ENCODE measurements at places on chromosomes 6 and 20.

GRCh38 chr6:82954356-82954755 lies 111.3 kb downstream of the UBE3D start:
- no peak for DNase-seq

- DNase-seq: no peak
Observed at GRCh38 chr6:156183678-156184077, 593.5 kb upstream of the ARID1B start.

- no peak for DNase-seq
Observed at GRCh38 chr6:73348550-73349204, 5.4 kb downstream of the DPPA5 start.

DNA sequence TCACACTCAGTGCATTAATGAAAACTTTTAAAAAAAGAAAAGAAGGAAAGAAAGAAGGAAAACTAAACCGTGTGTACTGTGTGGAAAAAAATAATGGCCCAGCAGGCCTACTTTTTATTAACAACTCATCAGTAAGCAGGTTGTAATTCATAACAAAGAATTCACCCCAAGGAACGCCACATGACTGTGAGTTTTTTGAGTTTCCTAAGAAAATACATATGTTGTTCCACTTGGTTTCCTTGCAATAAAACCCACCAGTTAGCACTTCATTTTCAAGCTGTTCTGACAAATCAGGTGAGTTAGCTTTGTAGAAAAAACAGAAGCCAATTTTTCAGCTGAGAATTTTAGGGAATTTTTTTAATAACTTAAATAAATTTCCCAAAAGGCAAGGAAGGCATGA lies 259.3 kb upstream of the TBX18 start:
- no peak for DNase-seq

GRCh38 chr6:68976260-68976659 lies 341.2 kb downstream of the ADGRB3 start:
- DNase-seq: no peak

GRCh38 chr20:45325371-45325770 lies 17.3 kb upstream of the MATN4 start:
- DNase-seq: no peak

GRCh38 chr6:43916924-43917877 lies 147.2 kb downstream of the VEGFA start:
- peak; percentile 75 for DNase-seq

- no peak for DNase-seq
Observed at GRCh38 chr6:55841341-55841740, 34.0 kb downstream of the BMP5 start.

DNA sequence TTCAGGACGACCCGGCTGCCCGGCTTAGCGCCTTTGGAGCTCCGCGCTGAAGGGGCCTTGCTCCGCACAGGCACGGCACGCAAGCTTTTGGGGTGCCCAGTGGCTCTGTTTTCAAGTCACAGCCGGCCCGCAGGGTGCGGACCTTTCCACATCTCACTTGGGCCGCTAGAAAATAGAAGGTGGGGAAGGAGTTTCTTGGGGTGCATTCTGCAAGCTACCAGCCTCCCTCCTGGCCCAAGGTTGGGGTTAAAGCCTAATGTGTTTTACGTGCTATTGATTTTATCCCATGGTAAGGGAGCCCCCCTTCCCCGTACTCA lies 561 bp downstream of the KAT14 start:
- no peak for DNase-seq

DNA sequence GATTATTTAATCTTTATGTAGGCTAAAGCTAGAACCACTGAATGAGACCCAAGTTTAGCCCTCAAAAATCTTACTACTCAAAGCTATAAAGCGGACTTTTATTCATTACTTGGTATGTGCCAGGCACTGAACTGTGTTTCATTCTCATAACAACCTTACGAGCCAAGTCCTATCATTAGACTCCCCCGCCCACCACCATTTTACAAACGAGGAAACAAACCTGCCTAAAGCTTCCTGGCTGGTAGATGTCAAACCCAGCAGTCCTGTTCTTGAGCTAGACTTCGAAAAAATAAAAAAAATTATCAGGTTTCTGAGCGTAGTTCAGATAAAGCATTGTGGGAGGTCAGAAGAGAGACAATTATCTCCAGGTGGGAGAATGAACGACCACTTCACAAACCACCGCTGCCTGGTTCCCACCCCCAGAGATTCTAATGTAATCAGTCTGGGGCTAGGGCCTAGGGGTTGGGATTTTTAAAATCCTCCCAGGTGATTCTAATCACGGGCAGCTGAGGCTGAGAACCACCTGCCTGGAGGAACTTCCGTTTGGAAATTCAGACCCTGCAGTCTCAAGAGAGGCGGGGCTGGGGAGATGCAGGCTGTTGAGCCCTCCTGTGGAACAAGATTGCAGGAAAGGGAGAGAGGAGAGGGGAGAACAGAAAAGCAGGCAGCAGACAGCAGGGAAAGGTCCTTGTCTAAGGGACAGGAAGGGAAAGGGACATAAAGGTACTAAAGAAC lies 8.6 kb downstream of the ADTRP start:
- DNase-seq: no peak

DNA sequence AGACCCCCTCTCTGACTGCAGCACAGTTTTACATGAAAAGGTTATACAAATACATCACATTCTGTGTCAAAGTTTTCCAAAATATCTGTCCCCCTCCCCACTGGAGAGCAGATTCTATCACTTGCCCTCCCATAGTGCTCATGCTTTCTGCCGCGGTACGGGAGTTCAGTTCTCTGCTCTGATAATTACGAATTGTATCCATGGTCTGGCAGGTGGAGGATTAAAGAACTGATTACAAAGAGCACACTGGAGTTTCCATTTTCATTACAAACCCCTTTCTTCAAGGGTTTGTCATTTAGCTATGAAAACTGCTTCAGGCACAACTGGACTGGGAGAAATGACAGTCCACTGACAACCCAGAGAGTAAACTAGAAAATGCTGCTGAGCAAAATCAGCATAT lies 166.0 kb downstream of the PDSS2 start:
- DNase-seq: no peak

- no peak for DNase-seq
Observed at GRCh38 chr6:101083533-101084175, 202.5 kb upstream of the ASCC3 start.

GRCh38 chr20:48659858-48660257 lies 167.9 kb downstream of the PREX1 start:
- no peak for DNase-seq

DNA sequence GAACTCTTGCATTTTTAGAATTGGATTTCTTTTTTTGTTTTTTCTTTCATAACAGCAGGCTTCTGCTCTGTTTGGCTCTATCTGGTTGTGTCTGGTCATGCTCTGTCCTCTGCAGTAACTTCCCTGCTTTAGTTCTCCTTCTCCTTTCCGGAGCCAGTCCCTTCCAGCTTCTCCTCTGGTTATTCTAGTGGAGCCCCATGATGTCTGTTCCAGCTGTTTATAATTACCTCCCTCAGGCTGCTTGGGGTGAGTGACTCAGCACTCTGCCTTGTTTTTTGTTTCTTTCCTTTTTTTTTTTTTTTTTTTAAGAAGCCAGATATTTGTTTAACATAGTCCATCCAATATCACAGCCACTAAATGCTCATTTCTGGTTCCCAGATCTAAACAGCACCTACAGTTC lies 409.6 kb downstream of the MAFB start:
- DNase-seq: peak; percentile 24

GRCh38 chr6:28003059-28003458 lies 46.0 kb downstream of the OR2B6 start:
- no peak for DNase-seq

Data from tibial nerve (tissue), 4 donors.